Hematopoietic multipotent progenitor cell treated with erythropoietin and hydrocortisone succinate and interleukin-3 and kit ligand, for 17 days (in vitro differentiated cells): ENCODE measurements at places on chromosomes 5 and 9.

- DNase-seq: no peak
Measured at GRCh38 chr9:100204796-100205195, 105.8 kb downstream of the INVS start.

GRCh38 chr9:4787876-4788275 is 4.9 kb upstream of the RCL1 start:
- DNase-seq: no peak

- DNase-seq: no peak
Measured at GRCh38 chr5:30874241-30875034, 319.0 kb upstream of the CDH6 start.

DNA sequence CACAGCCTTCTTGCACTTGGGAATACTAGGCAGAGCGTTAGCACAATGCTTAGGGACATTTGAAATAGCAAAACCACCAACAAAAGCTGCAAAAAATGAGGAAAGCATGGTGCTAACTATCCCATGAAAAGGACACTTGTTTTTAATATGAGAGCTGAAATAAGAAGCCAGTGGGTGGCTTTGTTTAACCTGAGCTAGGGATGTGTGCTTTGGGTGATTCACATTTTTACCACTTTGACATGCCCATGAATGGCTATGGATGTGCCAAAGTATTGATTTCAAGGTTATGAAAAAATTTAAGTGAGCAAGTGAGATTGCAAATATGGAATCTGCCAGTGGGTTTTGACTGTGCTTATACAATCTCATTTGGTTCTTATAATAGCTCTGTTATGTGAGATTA is 67.3 kb downstream of the DMRT2 start:
- no peak for DNase-seq

- no peak for DNase-seq
Measured at GRCh38 chr9:116891424-116891823, 204.3 kb downstream of the TRIM32 start.

DNA sequence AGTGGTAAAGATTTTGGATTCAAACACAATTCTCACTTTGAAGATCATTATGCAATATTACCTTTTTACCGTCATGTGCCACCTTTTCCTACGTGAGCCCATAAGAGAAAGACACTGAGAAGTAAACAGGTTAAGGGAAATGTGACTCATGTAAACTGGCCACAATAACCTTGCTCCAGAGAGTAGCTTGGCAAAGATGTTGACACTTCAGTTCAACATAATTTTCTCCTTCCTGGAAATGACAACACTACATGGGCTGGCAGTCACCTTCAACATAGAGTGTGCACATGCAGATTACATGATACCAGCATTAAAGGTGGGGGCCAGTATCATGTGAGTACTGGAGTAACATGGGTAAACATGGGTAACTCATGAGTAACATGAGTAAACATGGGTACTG is 141.9 kb downstream of the CDK5RAP2 start:
- DNase-seq: no peak
